ENCODE measurements at places on chromosomes 11 and 22.

GRCh38 chr11:101032991-101033390 lies 96.6 kb downstream of the PGR start:
- DNase-seq, result no peak

- no peak for DNase-seq
These were observed 68.6 kb upstream of the ATXN10 start for GRCh38 chr22:45602824-45603595.

- DNase-seq, result no peak
These were observed 219.9 kb downstream of the CASP12 start for GRCh38 chr11:104678408-104678807.

DNA sequence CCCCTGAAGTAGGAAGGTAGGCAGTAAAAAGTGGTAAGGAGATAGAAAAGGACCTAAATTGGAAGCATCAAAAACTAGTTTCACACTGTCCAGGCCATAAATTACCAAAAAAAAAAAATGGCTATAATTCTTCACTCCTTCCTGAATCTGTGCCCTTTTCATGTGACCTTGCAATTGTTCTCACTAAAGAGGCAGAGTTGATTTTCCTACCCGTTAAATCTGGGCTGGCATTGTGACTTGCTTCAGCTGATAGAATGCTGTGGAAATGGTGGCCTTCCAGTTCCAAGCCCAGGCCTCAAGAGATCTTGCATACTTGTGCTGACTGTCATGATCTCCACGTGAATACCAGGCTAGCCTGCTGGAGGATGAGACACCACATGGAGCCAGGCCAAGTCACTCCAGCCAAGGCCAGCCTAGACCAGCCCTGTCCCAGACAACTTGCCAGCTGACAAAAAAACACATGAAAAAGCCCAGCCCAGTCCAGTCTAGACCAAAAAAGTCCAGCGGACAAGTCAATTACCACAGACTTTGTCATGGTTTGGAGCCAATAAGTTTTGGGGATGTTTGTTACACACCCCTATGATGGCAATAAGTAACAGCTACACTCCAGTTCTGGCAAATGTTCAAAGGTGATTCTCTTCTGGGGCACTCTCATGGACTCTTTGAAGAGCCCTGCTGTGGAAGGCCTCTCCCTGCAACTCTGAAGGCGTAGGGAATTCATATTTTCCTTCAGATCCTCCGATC lies 51.4 kb upstream of the NUP50 start:
- DNase-seq, result no peak

DNA sequence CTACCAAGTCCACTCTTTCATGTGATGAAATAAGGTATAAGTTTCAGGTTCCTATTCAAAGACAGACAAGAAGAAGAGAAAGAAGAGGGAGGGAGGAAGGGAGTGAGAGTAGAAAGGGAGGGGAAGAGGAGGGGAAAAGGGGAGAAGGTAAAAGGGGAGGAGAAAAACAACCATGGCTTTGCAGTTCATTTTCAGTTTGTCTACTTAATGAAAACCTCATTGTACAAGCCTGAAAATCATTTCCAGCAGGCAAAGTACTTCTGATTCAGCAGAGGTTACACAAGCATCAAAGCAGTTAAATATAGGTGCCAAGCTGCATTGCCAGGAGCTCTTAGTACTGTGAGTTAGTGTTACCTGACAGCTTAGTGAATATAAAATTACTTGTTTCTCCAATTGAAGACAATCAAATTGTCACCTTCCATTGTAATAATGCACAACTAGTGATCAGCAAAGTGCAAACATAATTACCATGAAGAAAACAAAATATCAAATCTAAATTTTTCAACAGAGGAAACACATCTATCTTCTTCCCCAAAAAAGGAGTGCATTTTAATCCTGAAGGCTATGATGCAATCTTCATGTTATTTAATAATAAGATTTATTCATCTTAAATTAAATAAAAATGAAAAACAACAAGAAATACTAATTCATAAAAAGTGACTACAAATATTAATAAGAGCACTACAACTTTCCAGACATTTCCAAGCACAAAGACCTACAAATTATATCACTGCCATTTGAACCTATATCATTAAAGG lies 8.2 kb downstream of the SOX6 start:
- no peak for DNase-seq

DNA sequence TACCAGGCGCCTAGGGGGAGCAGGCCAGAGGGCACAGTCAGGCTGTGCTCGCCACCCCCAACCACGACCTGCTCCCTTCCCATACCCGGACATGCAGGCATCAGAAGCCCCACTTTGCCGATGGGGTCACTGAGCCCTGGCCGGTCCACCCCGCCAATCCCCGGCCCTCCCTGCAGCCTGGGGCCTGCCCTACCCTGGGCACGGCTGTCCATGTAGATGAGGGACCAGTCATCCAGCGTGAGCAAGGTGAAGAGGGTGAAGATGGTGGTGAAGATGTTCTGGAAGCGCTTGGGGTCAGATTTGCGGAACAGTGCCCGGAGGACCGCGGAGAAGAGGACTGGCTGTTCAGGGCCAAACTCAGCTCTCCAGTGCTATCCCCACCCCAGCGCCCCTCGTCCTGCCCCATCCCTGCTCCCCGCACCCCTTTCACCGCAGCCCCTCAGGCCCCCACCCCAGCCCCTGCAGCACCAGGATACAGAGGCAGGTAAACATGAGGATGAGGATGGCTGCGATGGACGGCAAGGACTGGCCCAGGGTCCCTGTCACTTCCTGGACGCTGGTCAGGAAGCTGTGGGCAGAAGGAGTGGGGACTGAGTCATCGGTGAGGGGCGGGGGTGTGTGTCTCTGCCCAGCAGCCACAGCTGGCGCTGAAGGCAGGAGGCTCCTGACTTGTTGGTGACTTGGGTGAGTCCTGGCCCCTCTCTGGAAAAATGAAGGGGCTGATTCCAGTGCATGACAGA lies 5.5 kb downstream of the CATSPER1 start:
- no peak for DNase-seq

Data from cortex of kidney (tissue), 1 donor.